ENCODE measurements at places on chromosomes 7 and 10. TPM values are rescaled to one million over a fixed set of nuclear protein-coding genes. Genes with fewer than 3 reads are reported as not detected.

DNA sequence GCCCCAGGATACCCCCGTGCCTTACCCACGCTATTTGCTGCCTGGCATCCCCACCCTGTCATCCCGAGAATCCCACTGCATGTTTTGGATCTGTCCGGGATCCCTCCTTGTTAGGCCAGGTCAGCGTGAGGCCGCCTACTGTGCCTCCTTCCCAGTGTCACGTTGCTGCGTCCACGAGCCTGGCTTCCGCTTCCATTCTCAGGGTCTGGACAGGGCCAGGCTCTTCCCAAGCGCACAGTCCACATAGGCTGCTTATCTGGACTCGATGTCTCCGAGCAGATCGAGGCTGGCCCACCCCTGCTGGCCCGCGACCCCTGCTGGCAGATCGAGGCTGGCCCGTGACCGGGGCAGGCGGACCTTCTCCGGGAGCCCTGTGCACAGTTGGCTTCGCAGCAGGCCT is 27.1 kb downstream of the FOXK1 start:
- no peak for DNase-seq

The CACNA2D1 gene
- total RNA-seq: not detected

- peak; percentile 74 for DNase-seq
Measured at GRCh38 chr7:74092964-74093471, 9.4 kb downstream of the LIMK1 start.

The SEMA3C gene
- 268 TPM for total RNA-seq

The KNDC1 gene
- 3.2 TPM for total RNA-seq

The TFEC gene
- 0.07 TPM for total RNA-seq

The CD36 gene
- 0.05 TPM for total RNA-seq

DNA sequence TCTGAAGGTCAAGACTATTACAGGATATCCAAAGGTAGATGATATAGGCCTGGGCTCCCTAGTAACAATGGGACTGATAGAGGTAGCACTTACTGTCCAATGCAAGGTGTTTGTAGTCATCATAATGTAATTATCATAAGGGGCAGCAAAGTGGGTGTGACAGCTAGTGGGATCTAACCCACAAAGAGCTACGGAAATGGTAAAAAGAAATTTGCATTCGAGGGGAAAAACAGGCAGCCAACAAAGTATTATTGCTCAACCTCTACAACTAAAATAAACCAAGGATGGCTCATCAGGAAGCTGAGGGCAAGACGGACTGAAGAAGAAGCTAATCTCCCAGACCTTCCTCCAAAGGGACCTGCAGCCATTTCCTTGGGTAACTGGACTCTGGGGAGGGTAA is 211.0 kb downstream of the WDR11 start:
- DNase-seq: no peak

The PDE1C gene
- total RNA-seq: 133 TPM

- DNase-seq: no peak
Measured at GRCh38 chr10:125080984-125081383, 79.4 kb downstream of the CTBP2 start.

DNA sequence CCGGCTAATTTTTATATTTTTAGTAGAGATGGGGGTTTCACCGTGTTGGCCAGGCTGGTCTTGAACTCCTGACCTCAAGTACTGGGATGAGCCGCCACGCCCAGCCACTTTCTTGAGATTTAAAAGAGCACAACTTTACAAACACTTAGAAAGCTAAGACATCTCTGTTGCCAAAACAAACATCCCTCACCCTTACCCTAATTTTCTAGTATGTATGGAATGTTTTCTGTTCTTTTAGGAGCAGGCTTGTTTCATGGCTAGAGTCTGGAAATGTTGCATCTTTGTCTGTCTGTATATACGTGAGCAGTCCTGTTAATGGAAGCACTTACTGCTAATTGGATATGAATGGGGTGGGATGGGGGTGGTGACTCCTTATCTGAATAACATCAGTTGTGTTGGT is 2.9 kb downstream of the OLAH start:
- DNase-seq: peak; percentile 14

- no peak for DNase-seq
Measured at GRCh38 chr10:10513067-10513466, 504.6 kb upstream of the CELF2 start.

GRCh38 chr7:30699706-30700495 is 17.6 kb upstream of the CRHR2 start:
- no peak for DNase-seq

DNA sequence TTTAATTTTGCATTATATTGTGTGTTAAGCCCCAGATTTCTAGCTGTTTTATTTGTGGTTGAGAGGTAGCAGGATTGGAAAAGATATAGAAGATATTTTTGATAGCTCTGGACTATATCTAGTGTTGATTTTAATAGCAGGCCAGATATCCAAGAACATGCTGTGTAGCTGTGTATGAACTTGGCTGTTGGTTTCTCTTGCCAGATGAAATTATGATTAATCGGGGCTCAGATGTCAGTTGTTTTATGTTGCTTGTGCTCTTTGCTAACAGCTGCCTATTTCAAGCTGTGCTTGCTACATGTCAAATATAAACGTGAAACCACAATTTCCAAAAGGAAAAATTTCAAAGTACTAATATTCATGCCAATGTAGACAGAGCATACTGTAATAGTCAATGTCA is 141.1 kb downstream of the GRM3 start:
- DNase-seq: no peak

The ASIC3 gene
- 0.53 TPM for total RNA-seq

The GHRHR gene
- total RNA-seq: not detected

The HOXA4 gene
- 2.0 TPM for total RNA-seq

DNA sequence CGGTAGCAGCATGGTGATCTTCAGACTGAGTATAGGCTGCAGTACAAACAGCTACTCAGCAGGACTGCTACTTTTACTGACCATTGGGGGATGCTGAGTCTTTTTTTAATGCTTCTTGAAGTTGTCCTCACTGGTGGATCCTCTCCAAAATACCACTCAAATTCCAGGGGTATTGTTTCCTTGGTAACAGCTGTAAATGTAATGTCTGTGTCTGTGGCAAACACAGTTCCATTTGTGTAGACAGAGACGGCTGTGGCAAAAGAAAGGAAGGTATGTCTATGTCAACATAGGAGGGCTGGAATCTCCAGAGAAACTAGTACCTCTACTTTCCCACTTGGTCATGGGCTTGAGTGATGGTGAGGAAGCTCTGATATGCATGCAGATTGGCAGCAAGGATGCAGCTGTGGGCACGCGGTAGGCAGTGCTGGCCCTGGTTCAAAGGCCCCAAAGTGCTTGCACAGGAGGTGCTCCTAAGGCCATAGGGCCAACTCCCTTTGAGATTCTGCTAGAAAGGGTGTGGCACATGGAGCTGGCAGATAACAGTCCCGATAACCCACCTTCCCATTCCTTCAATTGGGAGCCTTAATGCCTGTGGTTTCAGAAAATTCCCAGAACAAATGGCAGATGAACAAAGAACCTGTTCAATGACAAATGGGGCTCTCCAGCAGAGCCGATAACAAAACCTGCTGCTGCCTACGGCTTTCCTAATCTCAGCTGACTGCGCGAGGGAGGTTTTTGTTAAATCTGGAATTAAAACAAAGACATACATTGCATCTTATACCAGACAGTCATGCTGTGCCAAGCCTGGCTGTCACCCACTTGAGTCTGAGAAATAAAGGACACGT is 43.0 kb downstream of the PKD1L1 start:
- DNase-seq: peak; percentile 21

DNA sequence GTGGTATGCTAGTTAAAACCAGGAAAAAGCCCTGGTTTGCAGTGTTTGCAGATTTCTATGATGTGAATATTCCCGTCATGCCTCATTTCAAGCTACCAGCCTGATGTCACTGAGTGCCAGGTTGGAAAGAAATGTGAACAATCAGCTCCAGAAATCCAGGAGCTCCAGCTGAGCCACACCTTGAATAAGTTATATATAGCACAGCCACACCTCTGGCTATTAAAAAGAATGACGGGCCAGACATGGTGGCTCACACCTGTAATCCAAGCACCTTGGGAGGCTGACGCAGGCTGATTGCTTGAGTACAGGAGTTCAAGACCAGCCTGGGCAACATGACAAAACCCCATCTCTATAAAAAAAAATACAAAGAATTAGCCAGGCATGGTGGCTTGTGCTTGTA is 18.7 kb upstream of the SLF2 start:
- DNase-seq: no peak

The VAX1 gene
- total RNA-seq: not detected

DNA sequence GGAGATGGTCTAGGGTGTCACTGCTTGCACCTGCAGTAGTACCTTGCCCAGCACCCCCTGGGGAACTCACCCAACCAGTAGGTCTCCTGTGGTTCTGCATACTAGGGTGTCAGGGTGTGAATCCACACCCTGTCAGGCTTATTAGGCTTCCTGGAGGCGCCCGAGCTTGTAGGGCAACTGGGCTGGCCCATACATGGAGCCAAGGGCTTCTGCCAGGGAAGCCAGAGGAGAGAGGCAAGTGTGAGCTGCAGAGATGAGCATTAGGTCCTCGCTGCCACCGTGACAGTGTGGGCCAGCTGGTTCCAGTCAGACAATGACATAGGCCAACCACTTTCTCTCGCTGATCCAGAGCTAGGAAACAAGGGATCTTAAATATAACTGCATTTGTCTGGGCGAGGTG is 11.2 kb downstream of the MXI1 start:
- DNase-seq: no peak

The DPP6 gene
- not detected for total RNA-seq

The PEX1 gene
- 18.6 TPM for total RNA-seq

- no peak for DNase-seq
Measured at GRCh38 chr7:130734815-130735716, 1.1 kb upstream of the KLF14 start.

- no peak for DNase-seq
Measured at GRCh38 chr7:127582361-127582760, 3.0 kb downstream of the GCC1 start.

DNA sequence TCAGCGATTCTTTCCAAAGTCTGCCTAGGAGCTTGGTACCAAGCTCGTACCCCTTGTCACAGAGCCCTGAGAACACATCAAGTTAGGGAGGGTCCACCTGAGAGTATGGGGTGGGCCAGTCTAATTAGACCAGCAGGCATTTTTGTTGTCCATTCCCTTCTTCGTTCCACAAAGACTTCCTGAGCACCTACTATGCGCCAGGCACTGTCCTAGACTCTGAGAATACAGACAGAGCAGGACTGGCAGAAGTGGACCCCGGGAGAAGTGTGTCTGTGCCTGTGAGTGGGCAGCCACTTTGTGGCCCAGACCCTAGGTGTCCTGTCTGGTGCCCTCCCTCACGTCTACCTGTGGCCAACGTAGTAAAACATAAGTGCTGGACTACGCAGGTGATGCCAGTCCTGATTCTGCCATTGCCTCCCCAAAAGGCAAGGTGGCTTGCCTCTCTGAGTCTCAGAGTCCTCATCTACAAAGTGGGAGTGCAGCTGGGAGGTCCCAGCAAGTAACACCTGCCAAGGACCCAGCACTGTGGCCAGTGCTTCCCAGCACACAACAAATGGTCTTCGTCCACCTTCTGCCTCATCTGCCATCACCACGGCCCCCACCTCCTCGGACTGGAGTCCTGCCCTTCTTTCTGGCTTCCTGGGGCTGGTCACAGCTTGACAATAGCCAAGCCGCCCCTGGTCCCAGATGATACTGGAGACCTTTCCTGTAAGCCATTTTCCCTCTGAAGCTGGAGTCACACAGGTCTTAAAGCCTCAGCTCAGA is 54.3 kb upstream of the DUSP5 start:
- no peak for DNase-seq

GRCh38 chr7:157926107-157926506 is 589.3 kb downstream of the DNAJB6 start:
- DNase-seq: no peak

- no peak for DNase-seq
Measured at GRCh38 chr7:149237502-149237901, 1.9 kb upstream of the ZNF212 start.

DNA sequence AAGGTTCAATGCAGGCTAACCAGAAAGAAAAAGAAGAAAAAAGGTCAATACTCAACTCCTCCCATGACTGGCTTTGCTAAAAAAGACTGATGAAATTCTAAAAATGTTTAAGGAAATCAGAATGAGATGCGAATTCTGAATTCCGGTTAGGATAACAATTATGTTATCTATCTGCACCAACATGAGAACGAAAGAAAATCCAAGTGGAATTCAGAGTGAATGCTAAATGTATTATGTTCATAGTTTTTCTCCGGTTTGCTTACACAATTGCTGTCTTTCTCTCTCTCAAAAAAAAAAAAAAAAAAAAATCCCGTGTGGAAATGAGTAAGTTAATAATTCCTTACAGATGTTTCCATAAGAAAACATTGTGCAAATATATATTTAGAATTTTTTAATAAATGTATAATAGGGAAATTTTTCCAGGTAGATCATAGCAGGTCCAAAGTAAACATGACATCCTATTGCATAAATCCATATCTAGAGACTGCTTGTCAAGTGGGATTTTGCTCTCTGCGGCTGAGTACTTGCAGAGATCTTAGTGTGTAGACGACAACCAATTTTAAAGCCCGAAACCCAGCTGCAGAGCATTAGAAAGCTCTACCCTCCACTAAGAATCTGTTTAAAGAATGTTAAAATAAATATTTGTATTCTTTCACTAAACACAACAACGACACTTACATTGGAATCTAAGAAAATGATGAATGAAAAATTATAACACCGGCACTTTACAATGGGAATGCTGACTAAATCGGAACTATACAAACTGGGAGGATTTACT is 104.0 kb downstream of the JAZF1 start:
- DNase-seq: no peak

- no peak for DNase-seq
Measured at GRCh38 chr10:78794736-78795455, 273.9 kb upstream of the ZMIZ1 start.

The AHCYL2 gene
- total RNA-seq: 11.8 TPM

DNA sequence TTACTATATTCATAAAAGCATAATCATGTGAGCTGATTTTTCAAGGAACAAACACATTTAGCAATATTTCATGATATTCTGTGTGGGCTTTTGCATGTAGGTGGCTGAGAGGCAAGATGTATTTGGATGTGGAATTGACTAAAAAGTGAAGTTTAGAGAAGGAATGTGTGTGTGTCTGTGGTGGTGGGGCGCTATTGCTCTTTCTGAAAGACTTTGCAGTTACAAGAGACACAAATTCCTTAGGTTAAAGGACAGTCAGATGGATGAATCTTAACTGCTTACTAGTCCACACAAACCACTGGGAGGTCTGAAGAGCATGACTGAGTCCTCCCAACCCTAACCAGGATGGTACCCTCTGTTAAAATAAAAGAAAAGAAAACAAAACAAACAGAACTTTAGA is 200.1 kb downstream of the SDHAF3 start:
- DNase-seq: no peak

GRCh38 chr10:69802424-69803161 is 887 bp downstream of the COL13A1 start:
- no peak for DNase-seq
